ENCODE measurements at places on chromosomes 4 and X. TPM values are rescaled to one million over a fixed set of nuclear protein-coding genes. Genes with fewer than 3 reads are reported as not detected.

- DNase-seq, result no peak
Measured at GRCh38 chrX:97845451-97845850, 961.7 kb downstream of the RPA4 start.

DNA sequence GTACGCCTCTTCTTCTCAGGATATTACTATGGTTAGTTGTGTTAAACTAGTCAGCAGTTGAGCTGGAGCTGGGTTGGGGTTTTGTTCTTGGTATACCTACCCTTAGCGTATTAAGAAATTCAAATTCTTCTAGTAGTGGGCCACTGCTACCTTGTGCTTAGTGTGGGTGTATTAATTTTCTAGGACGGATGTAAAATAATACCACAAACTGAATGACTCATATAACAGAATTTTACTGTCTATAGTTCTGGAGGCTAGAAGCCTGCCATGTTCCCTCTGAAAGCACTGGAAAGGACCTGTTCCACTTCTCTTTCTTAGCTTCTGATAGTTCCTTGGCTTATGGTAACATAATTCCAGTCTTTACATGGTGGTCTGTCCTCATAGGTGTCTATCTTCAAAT is 1274.7 kb downstream of the ADGRL3 start:
- DNase-seq, result no peak

The RAI2 gene
- 5.7 TPM for total RNA-seq

The APELA gene
- 0.26 TPM for total RNA-seq

The CT47B1 gene
- not detected for total RNA-seq

- DNase-seq, result no peak
Measured at GRCh38 chr4:112753333-112753732, 116.4 kb downstream of the LARP7 start.

GRCh38 chrX:71000139-71000538 is 68.0 kb downstream of the SNX12 start:
- DNase-seq, result no peak

The TMEM47 gene
- total RNA-seq, result 23.6 TPM

The ADGRG4 gene
- 1.2 TPM for total RNA-seq

GRCh38 chrX:119273420-119274192 is 37.5 kb downstream of the PGRMC1 start:
- no peak for DNase-seq

The RAB39B gene
- 4.0 TPM for total RNA-seq

DNA sequence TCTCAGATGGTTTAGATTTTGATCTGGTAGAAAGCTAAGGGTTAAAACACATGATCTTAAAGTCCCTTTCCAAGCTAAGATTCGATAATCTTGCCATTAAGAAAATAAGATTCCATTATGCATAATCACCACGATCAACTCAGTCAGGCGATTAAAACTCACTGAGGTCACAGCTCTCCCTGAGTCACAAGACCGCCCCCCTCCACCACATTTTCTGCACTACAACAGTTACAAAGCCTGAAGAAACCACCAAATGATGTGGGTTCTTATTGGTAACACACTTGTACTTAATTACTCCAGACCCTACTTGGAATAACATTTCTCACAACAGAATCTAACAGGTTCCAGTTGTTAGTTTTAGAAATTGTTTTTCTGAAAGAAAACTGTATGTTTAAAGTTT is 62.8 kb downstream of the SH3KBP1 start:
- DNase-seq, result no peak

DNA sequence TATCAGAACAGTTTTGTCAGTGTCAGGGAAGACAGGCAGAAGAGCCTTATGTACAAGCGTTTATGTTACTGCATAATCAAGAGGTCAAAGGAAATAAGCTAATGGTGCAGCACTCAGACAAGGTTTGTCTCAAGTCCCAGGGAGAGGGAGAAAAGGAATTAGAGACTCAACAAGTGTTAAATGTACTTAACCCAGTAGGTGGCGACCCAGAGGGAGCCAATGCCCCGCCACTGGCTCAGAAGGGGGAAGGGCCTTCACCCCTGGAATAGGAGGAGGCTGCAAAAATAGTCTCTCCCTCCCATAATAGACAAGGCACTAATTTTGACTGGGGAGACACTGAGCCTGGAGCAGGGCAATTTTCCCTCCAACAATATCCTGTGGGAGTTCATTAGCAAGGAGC is 14.1 kb upstream of the PAPSS1 start:
- no peak for DNase-seq

DNA sequence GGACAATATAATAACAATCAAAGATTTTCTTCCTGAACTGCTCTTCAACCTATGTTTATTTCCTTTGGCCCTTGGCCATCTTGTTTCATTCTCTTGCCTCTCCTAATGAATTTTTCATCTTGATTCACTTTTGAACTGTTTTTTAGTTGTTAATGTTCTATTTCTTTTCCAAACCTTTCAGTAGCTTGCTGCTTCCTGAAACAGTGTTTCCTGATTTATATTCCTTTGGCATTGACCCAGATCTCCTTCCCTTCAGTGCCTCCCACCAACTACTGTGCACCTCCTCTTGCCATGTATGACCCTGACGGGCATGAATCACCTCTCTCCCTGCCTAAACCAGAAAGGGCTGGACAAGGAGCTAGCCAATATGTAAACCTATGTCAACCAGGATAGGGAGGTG is 25.6 kb upstream of the SPP1 start:
- DNase-seq, result no peak

DNA sequence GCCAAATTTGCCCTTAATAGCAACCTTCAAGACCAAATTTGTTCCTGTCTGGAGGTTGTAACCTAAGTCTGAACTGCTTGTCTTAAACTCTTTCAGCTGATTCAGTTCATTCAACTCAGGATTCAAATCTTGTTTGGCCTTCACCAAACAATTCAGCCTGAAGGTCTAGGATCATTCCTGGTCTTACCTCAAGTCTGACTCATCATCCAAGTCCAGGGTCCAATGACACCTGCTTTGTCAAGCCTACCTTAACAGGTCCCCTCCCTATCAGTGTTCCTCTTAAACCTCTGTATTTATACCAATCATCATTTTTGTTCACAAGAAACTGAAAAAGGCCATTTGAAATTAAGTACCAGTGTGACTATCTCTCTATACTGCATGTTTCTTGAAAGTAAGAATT is 237.8 kb downstream of the PPP1R2C start:
- no peak for DNase-seq

The MGAT4D gene
- not detected for total RNA-seq

DNA sequence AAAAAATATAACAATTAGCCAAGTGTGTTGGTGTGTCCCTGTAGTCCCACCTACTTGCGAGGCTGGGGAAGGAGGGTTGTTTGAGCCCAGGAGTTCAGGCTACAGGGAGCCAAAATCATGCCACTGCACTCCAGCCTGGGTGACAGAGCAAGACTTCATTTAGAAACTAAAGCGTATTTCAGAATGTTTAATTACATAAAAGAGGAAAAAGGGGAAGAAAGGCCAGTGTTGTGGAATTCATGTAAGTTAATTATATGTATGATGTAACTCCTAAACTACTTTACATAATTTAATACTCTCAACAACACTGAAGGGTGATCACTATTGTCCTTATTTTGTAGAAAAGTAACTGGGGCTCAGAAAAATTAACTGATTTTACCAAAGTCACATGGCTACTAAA is 67.2 kb upstream of the HOPX start:
- no peak for DNase-seq

- DNase-seq, result no peak
Measured at GRCh38 chrX:79630033-79631009, 263.2 kb upstream of the ITM2A start.

The MAGEE2 gene
- not detected for total RNA-seq

GRCh38 chr4:94406668-94407437 is 44.9 kb upstream of the PDLIM5 start:
- DNase-seq, result no peak

DNA sequence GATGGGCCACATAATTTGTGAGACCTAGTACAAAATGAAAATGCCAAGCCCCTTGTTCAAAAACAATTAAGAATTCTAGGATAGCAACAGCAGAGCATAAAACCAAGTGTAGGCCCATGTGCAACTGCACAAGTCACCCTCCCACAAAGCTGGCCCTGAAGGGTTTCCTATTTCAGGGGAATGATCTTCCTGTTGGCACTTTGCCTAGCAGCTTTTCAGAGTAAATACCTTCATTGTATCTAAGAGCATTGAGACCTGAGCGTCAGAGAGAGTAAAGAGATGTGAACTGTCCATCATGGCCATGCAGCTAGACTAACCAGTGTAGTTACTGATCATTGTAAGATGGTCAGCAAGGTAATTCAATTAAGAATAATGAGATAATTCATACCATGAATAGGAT is 113.6 kb downstream of the CNKSR2 start:
- no peak for DNase-seq

DNA sequence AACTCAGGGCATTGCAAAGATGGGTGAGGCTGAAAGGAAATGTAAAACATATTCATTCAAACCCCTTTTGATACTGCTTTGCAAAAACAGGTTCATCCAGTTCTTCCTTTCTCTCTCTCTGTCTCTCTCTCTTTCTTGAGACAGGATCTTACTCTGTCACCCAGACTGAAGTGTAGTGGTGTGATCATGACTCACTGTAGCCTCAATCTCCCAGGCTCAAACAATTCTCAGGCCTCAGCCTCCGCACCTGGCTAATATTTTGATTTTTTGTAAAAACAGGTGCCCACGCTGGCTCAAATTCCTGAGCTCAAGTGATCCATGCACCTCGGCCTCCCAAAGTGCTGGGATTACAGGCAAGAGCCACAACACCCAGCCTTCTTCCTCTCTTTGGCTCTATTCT is 15.6 kb upstream of the DCHS2 start:
- no peak for DNase-seq

- no peak for DNase-seq
Measured at GRCh38 chr4:1907848-1908525, 36.8 kb downstream of the NSD2 start.

- no peak for DNase-seq
Measured at GRCh38 chr4:73922766-73923630, 53.8 kb downstream of the CXCL1 start.

GRCh38 chr4:108107101-108107500 is 61.6 kb downstream of the LEF1 start:
- DNase-seq, result no peak

The SPRY1 gene
- 52.3 TPM for total RNA-seq

DNA sequence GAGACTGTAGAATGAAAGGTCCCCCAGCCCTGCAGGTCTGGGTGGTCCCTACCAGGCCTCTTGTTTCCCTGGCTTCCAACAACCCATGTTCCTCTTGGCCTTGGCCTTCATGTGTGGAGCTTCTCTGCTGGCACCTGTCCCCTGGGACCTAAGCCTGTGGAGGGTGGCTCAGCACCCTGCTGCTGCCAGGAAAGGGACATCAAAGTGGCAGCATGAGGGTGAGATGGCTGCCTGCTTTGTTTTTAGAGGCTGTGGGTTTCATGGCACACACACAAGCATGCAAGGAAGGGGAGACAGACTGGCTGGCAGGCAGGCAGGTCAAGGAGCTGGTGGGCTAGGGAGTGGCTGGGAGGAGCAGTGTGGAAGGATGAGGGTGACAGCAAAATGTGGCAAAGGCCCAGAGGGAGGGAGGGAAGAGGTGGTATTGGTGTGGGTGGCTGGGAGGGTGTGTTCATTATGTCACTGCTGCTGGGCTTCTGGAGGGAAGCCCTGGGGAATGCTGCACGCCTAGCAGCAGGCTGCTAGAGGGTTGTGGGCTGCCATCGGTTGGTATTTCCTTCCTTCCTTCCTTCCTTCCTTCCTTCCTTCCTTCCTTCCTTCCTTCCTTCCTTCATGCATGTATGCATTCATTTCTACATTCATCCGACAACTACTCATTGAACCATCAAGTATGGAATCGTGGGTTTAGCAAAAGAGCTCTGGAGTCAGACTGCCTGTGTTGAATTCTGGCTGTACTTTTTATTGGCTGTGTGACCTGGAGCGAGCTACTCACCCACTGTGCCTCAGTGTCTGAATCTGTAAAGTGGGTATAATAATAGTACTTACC is 128.7 kb upstream of the PJA1 start:
- no peak for DNase-seq

DNA sequence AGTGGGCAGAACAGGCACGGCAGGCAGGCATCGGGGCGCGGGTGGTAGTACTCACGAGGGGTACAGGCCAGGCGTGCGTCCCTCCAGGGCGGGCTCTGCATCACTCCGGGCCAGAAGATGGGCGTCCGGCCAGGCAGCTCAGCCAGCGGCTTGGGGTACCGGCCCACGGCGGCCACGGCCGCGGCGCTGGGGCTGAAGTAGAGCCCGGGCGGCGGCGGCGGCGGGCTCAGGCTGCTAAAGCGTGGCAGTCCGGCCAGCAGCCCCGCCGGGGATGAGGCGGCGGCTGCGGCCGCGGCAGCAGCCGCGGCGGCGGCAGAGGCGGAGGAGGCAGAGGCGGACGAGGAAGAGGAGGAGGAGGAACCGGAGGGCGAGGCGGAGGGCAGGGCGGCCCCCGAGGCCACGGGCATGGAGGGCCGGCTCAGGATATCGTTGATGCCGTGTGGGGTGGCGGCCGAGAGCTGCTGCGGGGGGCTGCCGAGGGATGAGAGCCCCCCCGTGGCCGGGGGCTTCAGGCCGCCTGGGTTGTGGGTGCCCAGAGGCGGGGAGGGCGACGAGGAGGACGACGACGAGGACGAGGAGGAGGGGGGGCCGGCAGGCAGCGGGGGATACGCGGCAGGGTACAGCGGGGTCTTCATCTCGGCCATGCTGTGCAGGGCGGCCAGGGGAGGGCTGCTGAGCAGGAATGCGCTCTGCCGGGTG is 1.4 kb downstream of the NKX6-1 start:
- DNase-seq, result peak; percentile 71

The ATP7A gene
- 11.1 TPM for total RNA-seq

DNA sequence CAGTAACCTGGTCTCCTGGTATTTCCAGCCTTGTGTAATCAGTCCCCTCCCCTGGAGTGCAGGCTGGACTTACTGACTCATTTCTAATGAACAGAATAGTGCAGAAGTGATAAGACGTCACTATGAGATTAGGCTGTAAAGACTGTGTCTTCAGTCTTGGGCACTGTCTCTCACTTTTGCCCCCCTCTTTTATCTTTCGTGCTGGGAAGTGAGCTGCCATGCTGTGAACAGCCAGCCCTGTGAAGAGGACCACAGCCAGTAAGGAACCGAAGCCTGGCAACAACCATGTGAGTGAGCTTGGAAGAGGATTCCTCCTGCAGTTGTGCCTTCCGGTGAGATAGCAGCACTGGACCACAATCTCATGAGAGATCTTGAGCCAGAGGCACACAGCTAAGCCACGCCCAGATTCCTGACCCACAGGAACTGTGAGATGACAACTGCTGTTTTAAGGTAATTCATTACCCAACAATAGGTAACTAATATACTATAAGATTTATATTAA is 67.5 kb upstream of the GPR34 start:
- no peak for DNase-seq

GRCh38 chr4:118373614-118374255 is 20.9 kb upstream of the PRSS12 start:
- DNase-seq, result no peak

DNA sequence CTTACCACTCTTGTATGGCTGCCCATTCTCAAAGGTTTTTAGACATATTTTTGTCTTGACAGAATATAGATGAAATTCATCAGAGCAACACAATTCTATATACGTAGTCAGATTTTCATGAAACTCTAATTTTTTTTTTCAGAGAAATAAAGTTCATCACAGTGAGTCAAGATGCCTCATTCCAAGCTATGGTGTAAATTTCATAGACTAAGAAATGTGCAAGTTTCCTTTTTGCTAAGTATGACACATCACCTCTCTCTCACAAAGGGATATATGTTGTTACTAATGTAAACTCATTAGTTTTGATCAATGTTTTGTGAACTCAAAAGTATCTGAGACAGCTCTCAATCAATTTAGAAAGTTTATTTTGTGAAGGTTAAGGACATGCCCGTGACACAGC is 60.4 kb upstream of the ATXN3L start:
- no peak for DNase-seq

The PRSS12 gene
- total RNA-seq, result 14.1 TPM

The MAMLD1 gene
- 7.0 TPM for total RNA-seq

The BTK gene
- total RNA-seq, result 0.34 TPM
